ENCODE measurements at places on chromosomes 4 and X.

GRCh38 chr4:56123051-56123450, 174.3 kb downstream of the CEP135 start:
- DNase-seq = no peak

DNA sequence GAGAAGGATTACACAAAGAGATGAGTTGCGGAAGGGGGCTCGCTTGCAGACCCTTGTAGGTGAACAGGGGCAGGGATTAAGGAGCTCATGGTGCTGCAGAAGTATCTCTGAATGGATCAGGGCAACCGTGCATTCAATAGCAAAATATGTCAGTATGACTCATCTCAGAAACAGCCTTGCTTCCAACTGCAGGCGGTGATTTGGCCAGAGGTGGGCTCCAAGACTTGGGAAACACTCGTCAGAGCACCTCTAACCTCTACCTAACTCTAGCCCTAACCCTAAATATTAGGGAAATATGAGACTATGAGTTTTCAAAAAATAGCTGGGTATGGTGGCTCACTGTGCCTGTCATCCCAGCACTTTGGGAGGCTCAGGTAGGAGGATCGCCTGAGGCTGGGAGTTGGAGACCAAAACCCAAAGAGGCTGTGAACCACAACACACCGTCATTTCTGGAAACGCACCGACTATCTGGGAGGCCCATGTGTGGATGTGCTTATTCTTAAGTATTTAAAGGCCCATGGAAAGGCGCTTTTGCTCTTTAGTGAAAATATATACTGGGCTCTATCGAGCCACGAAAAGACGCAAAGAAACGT, 102.6 kb downstream of the DHRSX start:
- DNase-seq = no peak

- no peak for DNase-seq
These were observed 9.1 kb downstream of the FGFR3 start for GRCh38 chr4:1802151-1802715.

- DNase-seq = no peak
These were observed 161.5 kb downstream of the SOWAHB start for GRCh38 chr4:76736414-76736813.

- no peak for DNase-seq
These were observed 57.4 kb upstream of the MSN start for GRCh38 chrX:65610040-65610439.

GRCh38 chr4:181364504-181364903, 878.7 kb upstream of the TENM3 start:
- no peak for DNase-seq

GRCh38 chr4:102623622-102624021, 122.5 kb downstream of the NFKB1 start:
- DNase-seq = no peak

DNA sequence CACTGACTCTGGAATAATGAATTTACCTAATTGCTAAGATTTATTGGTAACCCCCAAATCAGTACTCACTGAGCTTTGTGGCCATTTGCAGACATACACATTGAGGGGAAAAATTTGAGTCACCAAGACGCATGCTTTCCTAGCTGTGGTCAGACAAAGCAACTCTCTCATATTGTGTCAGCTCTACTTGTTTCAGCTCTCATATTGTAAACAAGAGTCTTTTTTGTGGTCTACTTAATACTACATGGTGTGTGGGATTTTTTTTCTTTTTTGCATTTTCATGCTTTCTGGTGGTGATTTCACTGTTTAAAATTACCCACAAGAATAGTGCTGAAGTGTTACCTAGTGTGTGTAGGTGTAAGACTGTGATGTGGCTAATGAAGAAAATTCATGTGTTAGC, 428.2 kb upstream of the GALNT7 start:
- no peak for DNase-seq

DNA sequence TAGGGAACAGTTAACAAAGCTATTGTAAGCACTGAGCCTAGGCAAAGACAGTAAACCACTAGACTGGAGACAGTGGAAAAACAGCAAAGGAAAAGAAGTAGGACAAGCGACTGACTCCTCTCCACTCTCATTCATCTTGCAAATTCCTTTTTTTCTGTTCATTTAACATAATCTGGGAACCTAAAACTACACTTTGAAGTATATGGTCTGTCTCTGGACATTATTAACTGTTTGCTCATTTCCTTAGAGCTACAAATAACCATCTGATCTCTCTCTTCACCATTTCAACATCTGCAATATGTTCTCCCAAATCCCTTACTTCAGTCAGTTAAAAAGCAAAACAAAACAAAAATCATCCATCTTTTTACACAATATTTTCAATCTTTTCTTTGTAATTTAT, 642 bp downstream of the HMGN5 start:
- DNase-seq = no peak

GRCh38 chr4:137967480-137968190, 274.5 kb downstream of the SLC7A11 start:
- DNase-seq = no peak

GRCh38 chrX:108064613-108065012, 19.7 kb downstream of the VSIG1 start:
- no peak for DNase-seq
